K562 (cell line): ENCODE measurements at places on chromosomes 3 and 15. TPM values are rescaled to one million over a fixed set of nuclear protein-coding genes. Genes with fewer than 3 reads are reported as not detected.
A peak's percentile ranks its signal among the peaks of the same experiment; 100 is the strongest.

- DNase-seq, result no peak
These were observed at the start of gene CCDC80 for GRCh38 chr3:112640930-112641801. Gene CCDC80 (minus strand): TSS chr3:112641143. CDS start chr3:112639905, 1,238 bp downstream.

DNA sequence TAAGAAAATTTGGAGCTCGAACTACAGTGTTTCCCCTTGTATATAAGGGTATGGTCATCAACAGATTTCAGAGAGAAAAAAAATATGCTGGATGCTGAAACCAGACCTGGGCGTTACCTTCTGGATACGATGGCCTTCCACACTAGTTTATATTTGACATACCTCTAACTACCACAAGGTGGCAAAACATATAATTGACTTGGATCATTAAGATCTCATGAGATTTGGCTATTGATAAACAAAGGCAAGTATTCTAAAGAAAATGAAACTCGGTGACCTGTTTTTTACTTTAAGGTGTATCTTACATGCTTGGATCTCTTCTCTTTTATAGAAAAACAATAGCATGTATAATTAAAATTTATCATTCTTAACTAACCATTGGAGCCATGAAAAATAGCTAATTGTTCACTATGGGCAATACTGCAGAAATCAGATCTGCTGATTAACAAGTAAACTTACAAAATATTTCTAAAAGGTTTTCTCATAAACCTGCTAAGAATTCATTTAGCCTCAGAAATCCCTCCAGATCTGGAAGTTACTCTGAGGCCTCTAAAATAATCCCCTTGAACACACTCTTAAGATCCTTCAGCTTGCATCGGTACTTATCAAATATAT is 300.6 kb upstream of the KCNH8 start:
- DNase-seq, result no peak

- no peak for DNase-seq
These were observed 393.7 kb downstream of the FEZF2 start for GRCh38 chr3:61979638-61980037.

GRCh38 chr3:55518451-55518850 is 31.3 kb upstream of the WNT5A start:
- no peak for DNase-seq

DNA sequence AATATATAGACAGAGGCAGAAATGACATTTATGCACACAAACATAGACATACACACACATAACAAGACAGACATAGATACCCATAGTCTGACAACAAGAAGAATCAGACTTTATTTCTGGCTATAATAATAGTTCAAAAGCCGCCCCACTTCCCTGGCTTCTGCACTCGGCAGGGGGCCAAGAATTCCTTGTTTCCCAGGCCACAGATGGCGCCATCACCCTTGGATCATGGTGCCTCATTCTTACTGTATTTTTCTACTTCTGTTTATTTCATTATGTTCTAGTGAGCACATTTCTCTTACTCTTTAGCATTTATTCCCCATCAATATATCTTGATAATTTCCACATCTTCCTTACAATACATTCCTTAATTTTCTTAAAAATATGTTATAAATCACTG is 387.5 kb downstream of the NLGN1 start:
- no peak for DNase-seq

GRCh38 chr3:53773611-53774368 is 72.4 kb downstream of the CHDH start:
- DNase-seq, result no peak

- DNase-seq, result no peak
These were observed 13.8 kb downstream of the GRAMD2A start for GRCh38 chr15:72183781-72184164.

GRCh38 chr3:70072754-70073153 is 73.2 kb downstream of the SAMMSON start:
- DNase-seq, result no peak

- DNase-seq, result no peak
These were observed 52.8 kb upstream of the CRBN start for GRCh38 chr3:3232251-3232650.

- peak; percentile 33 for DNase-seq
These were observed 277.3 kb upstream of the NR2F2 start for GRCh38 chr15:96053031-96053780.

GRCh38 chr3:24129549-24129948 is 184.5 kb downstream of the NR1D2 start:
- DNase-seq, result no peak

DNA sequence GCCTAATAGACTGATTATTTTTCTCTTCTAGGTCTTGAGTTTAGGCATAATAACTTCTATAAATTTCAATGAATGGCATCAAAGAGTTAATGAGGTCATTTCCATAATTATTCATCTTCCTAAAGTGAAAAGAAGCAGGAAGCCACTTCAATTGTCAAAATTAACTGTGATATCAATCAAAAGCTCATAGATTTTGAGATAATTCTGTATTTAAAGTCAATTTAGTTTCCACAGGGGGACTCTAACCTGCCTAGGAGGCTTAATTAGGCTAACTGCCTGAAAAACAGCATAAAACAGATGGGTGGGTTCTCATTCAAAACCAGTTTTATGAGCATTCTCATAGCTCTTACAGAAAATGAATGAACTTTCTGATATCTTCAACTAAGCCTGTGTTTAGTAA is 177.8 kb downstream of the OTOL1 start:
- no peak for DNase-seq

GRCh38 chr15:39181056-39181747 is 399.7 kb upstream of the THBS1 start:
- no peak for DNase-seq

DNA sequence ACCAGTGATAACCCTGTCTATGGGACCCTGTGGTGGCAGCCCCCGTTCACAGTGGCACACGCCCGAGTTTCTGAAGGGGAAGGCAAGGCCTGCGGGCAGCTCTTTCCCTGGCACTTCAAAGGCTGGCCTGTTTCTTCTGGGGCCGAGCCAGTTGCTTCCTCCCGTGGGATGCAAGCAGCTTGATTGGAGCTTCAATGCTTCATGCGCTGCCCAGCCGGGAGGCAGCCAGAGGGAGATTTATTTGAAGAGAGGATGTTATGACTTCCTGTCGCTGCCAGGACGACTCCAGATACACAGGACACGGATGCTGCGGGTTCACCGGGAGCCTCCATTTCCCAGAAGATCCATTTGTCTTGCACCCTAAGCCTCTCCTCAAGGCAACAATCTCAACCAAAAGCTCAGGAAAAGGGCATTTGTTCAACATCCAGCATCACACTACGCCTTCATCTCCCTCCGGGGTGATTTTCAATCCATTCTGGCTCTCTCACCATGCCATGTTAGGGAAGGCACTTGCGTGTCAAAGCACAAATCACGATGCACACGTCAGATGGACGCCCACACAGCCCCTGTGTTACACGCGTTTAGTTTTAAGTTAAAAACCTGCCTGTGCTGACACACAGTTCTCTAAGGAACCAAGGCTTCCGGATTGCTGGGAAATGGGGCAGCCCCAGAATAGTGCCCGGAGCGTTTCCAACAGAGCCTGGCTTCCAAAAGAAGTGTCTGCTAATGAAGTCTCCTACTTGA is 330.2 kb downstream of the OCA2 start:
- DNase-seq, result no peak

- no peak for DNase-seq
These were observed 38.4 kb downstream of the PAQR5 start for GRCh38 chr15:69337138-69337537.

- DNase-seq, result no peak
These were observed 252.7 kb downstream of the SLC9A9 start for GRCh38 chr3:143595456-143596077.

GRCh38 chr15:90219421-90220141 is 14.2 kb downstream of the CIB1 start:
- peak; percentile 82 for DNase-seq

DNA sequence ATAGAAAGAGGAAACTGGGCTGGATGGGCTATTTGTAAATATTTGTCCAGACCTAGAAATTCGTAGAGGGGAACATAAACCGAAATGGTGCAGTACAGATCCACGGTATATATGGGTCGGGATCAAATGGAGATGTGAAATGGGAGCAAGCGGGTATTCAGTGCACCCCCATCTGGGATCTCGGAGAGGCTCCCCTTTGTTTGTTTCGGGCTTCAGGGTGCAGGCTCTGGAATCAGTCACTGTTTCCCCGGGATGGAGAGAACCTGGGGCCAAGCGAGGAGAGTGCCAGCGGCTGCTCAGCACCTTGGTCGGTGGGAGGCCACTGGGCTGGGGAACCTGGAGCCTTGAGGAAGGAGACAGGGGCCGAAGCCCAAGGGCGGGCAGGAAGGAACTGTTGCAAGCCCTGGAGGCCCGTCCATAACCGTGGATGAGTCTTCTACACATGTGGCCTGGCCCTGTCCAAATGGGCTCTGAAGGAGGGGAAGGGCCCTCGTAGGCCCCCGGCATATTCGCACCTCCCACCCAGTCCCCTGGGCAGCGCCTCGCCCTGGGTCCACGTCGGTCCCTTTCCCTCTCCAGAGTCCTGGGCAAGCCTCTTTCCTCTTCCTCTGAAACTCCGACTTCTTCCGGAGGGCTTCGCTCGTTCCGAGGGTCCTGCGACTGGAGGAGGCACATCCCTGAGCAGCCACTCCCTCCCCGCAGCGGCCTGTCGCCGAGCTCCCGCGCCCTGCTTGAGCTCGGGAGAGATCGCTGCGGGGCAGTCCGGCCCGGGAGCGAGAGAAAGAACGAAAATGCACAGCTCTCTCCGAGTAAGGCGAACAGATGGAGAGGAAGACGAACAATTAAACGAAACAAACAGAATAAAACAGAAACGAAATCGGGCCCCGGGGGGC is 3.0 kb downstream of the ISL2 start:
- DNase-seq, result no peak

DNA sequence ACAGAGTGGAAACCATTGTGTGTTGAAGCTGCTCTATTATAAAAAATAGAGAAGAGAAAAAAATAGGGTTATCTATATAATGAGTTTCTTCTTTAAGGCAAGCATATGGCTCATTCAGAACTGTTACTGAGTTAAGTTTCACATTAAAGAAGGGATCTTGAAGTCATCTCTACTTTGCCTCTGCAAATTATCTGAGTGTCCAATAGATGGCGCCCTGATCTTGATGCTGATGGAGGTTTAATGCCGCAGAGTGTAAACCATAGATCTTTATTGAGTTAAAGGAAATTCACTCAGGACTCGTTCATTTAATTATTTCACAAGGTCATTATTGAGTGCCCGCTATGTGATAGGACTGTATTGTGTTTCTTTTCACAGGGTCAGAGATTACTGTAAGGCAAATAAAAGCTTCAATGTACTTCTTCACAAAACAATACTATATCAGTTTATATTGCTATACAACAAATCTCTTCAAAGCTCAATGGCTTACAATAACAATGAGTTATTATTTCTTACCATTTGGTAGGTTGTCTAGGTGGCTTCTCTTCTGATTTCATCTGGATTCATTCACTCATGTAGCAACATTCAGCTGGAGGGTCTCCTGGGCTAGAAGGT is 171.4 kb downstream of the NSUN3 start:
- peak; percentile 13 for DNase-seq

- DNase-seq, result no peak
These were observed 42.5 kb downstream of the MYLK start for GRCh38 chr3:123841476-123842238.

- DNase-seq, result no peak
These were observed 32.5 kb downstream of the CHAC1 start for GRCh38 chr15:40985541-40986330.

- DNase-seq, result no peak
These were observed 51.7 kb downstream of the ZIC4 start for GRCh38 chr3:147354623-147355022.

DNA sequence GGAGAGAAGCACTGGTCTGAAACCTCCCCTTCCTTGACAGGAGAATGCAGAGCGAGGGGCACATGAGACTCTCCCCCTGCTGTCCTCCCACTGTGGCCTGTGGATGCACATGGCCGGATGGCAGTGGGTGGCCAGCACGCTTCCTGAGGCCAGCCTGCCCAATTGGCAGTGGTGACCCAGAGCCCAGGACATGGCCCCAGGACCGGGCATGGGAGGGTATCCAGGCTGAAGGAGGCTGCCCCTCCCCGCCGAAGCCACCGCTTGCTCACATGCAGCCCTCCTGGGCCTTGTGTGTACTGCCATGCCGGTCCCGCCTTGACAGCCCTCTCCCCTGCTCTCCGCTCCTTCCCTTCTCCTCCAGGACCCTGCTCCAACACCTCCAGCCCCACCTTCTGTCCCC is 100.9 kb downstream of the MEGF11 start:
- DNase-seq, result no peak

DNA sequence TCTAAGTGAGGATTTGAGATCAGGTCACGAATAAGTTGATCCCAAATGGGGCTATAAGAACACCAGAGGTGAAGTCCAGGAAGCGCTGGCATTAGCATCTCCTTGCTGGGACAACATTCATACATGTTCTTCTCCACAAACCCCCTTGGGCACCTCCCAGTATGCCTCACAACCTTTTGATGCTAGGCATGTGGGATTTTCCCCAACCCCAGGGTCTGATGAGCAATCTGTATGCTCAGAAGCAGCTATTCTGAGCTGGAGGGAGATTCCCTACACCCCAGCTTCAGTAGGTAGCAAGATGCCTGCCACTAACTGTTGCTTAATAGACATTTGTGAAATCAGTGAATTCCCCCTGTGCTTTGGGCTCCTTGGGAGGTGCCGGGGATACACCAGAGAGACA is 32.2 kb downstream of the SLC6A11 start:
- no peak for DNase-seq

PRR20G gene
- not detected in 2 replicates for total RNA-seq

GREM1 gene
- 0.20 and 0.34 TPM in 2 replicates for total RNA-seq

TRH gene
- not detected in 2 replicates for total RNA-seq

CELSR3 gene
- 1.6 and 2.1 TPM in 2 replicates for total RNA-seq

ALPK3 gene
- 0.07 and 0.13 TPM in 2 replicates for total RNA-seq
